Activated naive CD8-positive, alpha-beta T cell treated with anti-CD3 and anti-CD28 coated beads, Interleukin-2, amount 10 ng/mL, durations not matched to agents 7 days and 5 days (primary cell): ENCODE measurements at places on chromosomes 7 and 10.

DNA sequence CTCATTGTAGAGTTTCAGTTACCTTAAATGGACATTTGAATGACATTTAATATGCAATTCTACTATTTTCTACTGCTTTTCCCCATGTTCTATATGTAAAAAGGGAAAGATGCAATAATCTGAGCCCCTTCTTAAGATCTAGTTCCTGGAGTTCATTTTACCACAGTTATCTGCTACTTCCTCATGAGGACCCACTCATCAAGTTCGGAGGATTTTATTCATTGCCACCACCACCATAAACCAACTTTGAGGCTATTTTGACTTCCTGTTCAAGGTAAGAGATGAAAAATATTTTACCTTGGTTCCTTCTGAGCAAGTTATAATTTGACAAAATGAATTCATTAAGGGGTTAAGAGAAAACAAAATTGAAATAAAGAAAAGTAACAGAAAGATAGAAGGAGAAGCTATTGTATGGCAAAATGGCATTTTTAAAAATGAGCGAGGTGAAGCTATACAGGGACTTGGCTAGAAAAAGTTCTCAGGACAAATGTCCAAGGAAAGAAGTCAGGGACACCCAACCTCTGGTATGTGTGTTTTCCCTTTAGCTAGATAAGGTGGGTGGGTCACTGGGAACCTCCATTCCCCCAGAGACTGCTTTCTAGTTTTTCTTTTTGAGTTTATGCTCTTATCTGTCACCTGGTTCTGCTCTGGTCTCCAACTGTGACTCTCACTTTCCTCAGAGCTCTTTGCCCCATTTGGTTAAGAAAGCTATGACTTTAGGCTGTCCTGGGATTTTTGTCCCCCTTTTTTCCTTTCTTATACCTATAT is 14.9 kb upstream of the FAM3C start:
- no peak for DNase-seq

GRCh38 chr7:131604841-131605279 is 48.4 kb upstream of the PODXL start:
- DNase-seq = no peak

DNA sequence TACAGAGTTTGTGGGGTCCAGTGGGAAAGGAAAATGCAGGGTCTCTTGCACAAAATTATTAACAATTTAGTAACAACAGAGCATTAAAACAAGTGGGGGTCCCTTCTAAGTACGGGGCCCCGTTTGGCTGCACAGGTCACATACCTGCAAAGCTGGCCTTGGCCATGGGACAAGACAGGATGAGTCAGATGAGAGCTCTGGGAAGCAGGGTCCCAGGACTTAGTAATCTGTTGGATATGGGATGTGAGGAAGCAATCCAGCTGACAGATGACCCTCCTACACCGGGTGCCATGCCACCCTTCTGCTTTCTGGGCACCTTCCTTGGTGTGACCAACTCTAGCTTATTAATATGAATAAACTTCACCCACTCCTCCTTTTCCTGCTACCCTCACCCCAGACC is 3.2 kb upstream of the DUSP5 start:
- no peak for DNase-seq

- no peak for DNase-seq
Observed at GRCh38 chr7:79465551-79465950, 12.1 kb upstream of the MAGI2 start.

DNA sequence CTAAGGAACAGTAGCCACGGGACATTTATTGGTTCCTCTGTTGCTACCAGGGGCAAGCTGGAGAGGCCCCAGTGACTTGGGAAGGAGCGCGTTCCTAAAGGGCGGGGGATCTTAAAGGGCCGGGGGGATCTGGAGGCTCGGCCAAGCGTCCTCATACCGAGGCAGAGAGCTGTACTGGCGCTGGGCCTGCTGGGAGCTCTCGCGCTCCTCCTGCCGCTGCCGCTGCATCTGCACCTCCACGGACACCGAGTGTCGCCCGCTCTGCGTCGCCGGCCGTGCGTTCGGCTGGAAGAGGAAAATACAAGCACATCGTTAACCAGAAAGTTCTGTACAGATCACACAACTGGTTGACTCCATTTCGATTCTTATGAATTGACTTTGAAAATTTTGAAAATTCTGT is 695.6 kb downstream of the PARD3 start:
- DNase-seq = no peak

DNA sequence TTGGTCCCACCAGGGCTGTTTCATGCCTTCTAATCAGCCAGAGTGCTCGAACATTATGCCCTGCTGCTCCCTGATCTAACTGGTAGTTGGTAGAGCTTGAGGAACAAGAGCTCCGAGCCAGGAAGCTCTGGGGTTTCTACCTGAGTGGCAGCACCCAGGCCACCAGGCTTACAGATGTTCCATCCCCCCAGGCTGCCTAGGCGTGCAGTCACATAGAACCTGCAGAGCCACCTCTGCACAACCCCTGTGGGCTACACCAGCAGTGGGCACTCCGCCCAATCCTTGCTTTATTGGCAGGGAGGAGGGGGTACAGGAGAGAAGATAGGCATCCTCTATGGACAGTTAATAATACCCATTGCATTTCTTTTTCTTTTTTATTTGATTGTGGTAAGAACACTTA is 21.8 kb downstream of the MAP3K8 start:
- peak; percentile 54 for DNase-seq

DNA sequence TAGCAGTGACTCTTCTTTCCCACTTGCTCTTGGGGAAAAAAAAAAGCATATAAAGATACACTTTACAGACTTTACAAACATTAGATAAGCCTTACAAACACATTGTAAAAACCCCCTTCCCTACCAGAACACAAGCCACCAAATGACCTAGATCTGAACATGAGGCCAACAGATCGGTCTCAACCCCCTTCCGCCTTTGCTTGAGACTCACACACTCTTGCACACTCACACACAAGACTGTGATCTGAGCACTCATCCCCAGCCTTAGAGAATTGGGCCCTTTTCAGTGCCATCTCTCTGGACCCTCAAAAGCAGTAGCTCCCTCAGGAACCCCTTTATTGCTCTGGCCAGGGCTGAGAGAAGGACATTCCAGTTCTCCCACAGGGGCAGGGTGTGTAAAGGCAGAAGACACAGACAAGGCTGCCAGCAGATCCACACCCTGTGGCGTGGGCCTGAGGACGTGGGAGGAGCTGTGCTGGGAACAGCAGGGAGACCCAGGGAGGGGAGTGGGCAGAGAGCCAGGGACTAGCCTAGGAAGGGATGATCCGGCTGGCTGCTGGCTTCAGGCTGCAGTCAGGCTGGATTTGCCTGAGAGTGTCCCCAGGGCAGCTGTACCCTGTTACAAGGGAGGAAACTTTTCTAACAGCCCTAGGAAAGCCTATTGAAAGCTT is 206.7 kb downstream of the KIAA1217 start:
- DNase-seq = no peak

DNA sequence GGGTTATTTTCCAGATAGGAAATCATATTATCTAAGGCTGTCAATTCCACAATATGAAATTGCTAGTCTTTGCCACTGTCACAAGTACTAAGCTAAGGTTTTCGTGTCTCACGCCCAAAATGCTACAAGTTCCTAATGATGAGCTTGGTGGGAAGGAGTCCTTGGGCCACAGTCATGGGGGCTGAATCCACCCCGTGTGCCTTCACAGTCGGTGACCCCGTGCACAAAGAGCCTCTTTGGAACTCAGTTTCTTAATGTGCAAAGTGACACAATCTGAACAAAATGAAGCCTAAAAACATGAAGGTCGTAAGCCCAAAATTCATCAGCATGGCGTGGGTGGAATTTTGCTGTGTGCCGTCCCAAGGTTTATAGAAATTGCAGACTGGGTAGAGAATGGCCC is 337.0 kb upstream of the GALNT17 start:
- no peak for DNase-seq

DNA sequence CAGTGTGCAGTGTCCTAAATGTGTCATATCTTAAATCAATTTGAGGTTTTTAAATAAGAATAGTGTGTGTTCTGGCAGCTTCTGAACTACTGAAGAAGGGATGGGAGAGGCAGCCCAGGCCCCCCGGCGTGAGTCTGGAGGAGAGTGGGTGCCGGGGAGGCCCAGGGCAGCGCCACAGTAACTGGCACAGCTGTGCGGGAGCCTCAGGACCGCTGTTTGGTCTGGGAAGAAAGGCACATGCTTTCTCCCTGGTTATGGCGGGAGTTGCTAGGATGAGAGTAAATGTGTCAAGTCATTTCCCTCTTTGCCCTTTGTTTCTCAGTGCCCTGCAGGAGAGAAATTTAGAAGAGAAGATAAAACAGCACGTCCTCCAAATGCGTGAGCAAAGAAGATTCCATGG is 31.9 kb upstream of the PWWP2B start:
- no peak for DNase-seq

GRCh38 chr7:92682330-92682729 is 92.1 kb upstream of the FAM133B start:
- DNase-seq = no peak

DNA sequence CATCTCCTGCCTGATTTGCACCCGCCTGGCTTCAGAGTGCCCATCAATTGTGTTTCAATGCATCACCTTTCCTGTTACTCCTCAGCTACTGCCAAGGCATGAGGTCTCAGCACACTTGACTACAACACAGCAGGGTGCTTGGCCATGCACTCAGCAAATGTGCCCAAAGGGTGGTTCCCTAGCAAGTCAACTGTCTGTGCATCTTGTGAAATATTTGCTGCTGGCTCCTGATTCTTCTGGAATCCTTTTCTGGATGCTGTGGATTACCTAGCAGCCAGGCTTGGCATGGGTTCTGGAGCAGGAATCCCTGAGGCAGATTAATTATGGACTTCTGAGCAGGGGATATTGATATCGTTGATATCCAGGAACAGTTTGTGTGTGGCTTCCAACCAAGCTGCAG is 662.6 kb upstream of the MGMT start:
- DNase-seq = no peak

GRCh38 chr10:119770928-119771327 is 45.1 kb downstream of the INPP5F start:
- no peak for DNase-seq

- DNase-seq = no peak
Observed at GRCh38 chr7:12569673-12570072, 847 bp upstream of the SCIN start.

DNA sequence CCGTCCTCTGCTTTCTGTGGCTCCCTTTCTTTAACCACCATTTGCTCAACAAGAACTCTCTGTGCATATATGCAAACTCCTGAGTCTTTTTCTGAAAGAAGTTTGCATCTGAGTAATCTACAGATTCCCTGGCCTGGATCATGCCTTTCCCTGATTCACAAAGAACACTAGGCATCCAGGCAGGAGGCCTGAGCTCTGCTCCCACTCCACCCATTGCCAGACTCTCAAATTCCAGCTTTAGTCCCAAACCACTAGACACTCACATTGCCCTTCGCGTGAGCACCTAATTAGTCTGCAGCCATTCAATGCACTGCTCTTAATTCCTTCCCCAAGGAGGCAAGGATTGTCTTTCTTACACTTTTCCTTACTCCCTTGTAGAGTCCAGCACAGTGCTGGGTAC is 60.9 kb downstream of the ABCC2 start:
- DNase-seq = no peak

DNA sequence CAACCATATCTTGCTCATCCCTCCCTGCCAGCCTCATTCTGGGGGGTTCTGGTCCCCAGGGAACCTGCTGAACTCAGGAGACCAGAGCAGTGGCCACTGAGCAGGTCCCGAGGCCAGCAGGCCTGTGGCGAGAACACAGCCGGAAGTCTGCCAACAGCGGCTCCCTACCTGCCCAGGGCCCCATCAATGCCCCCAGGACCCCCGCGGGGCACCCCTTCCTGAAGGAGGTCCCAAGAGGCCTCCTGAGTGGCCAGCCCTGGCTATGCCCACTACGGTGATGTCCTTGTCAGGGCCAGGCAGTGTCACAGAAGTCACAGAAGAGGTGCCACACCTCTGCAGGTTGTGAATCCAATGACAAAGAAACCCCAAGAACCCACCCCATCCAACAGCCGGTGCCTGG is 58.9 kb downstream of the CAMK2B start:
- DNase-seq = no peak

GRCh38 chr7:13749636-13750035 is 239.8 kb downstream of the ETV1 start:
- no peak for DNase-seq

GRCh38 chr7:28076423-28077200 is 104.0 kb downstream of the JAZF1 start:
- no peak for DNase-seq

DNA sequence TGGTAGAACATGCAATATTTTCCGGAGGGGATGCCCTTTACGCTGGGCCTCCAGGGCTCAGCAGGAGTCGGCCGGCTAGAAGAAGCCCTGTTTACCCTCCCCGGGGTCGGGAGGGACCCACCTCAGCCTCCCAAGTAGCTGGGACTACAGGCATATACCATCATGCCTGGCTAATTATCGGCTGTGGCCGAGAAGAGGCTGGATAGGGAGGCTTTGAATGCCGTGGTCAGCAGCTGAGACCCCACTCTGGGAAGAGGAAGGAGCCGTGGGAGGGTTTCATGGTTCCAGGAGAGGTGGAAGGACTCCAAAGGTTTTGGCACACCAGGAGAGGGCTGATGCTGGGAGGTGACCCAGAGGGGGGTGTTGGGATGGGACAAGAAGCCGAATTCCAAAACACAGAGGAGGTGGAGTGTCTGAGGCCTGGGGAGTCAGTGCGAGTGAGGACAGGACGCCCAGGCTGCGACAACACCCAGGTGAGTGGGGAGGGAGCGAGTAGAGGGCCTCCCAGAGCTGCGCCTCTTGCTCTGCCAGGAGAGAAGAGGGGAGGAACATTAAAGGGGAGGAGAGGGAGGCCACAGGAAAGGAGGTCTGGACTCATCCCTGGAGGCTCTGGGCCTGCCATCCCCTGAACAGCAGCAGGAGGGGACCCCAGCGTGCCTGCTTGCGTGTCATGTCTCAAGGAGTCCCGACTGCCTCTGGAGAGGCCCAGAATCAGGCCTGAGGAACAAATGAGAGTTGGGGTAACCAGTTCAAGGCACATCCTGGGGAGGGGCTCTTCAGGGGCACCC is 19.6 kb downstream of the GRID2IP start:
- DNase-seq = no peak

DNA sequence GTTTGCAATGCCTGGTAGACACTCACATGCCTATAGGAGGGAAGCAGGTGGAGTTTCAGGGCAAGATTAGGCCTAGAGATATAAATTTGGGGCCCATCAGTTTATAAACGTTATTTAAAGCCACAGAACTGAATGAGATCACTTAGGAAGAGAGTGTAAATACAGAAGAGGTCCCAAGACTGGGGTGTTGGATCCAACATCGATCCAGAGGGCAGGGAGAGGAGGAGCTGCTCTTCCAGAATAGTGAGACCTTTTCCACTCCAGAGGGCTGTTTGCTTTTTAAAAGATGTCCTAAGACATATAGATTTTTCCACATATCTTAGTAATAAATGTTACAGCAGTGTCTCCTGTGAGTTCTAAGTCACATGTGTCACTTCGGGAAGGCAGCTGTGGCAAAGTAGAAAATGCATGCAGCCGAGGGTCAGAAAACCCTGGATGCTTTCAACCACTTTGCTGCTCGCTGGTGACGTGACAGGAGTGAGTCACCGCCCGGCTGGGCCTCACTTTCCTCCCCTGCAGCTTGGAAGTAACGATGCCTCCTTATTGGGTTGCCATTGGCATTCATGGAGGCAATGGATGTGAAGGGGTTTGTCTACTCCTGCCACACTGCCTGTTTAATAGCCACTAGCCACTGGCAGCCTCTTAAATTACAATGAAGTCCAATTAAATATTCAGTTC is 95.4 kb downstream of the TRIL start:
- no peak for DNase-seq
